NCI-H446 treated with DMSO at 0.1 percent for 48 hours (cell line): ENCODE measurements at places on chromosomes 6 and 20.

- no peak for DNase-seq
Observed at GRCh38 chr6:11358904-11359830, 126.7 kb upstream of the NEDD9 start.

- DNase-seq = no peak
Observed at GRCh38 chr20:17448071-17448470, 83.1 kb downstream of the BFSP1 start.

DNA sequence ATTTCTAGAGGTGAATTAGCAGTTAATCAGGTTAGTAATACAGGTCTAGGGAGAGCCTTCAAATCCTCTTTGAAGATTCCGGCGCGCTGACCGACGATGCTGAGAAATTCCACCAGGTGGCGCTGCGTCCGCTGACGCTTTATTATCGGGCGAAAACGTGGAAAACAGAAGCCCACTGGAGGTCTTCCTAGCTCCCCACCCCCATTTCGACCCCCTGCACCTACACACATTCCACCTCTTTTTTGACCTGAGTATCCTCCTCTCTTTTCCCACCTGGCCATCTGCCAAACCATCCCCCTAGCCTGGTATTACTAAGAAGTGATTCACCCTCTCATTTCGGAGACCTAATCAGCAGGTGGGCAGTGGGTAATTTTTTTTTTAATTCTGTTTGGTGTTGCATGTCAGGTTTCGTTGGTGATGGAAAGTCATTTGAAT lies 65.4 kb upstream of the RIN2 start:
- DNase-seq = peak; percentile 35

- no peak for DNase-seq
Observed at GRCh38 chr20:46644160-46644559, 7.1 kb downstream of the SLC13A3 start.
